Activated CD4-positive, alpha-beta T cell treated with anti-CD3 and anti-CD28 coated beads, Interleukin-2, Interleukin-4, amounts not matched to agents 100 ng/mL and 50 ng/mL, durations not matched to agents 16 hours and 8 hours (primary cell): ENCODE measurements at places on chromosomes 12 and 14.

GRCh38 chr12:6627616-6628015, 8.1 kb downstream of the LPAR5 start:
- DNase-seq, result peak; percentile 38

DNA sequence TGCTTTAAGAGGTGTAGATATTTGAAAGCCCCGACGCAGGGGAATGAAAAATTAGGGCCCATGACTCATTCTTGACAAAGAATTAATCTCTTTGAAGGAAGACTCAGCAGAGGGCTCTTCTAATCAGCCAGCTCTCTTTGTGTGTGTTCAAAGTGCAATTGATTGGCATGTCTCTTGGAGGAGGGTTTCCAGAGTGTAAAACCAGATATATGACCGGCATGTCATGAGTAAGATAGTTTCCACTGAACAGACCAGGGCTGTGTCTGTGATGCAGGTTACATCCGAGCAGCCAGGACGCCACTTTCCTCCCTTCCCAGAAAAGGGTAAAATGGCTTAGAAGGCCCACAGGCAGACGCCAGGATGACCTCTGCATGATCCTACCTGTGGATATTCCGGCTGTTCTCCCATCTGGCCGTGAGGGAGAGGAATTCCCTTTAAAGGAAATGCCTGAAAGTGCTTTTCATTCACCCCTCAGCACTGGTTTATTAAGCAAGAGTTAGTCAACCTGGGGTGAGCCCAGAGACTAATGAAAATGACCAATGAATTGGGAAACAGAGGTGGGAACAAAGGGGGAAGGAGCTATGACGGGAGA, 7.2 kb upstream of the KRT75 start:
- no peak for DNase-seq

DNA sequence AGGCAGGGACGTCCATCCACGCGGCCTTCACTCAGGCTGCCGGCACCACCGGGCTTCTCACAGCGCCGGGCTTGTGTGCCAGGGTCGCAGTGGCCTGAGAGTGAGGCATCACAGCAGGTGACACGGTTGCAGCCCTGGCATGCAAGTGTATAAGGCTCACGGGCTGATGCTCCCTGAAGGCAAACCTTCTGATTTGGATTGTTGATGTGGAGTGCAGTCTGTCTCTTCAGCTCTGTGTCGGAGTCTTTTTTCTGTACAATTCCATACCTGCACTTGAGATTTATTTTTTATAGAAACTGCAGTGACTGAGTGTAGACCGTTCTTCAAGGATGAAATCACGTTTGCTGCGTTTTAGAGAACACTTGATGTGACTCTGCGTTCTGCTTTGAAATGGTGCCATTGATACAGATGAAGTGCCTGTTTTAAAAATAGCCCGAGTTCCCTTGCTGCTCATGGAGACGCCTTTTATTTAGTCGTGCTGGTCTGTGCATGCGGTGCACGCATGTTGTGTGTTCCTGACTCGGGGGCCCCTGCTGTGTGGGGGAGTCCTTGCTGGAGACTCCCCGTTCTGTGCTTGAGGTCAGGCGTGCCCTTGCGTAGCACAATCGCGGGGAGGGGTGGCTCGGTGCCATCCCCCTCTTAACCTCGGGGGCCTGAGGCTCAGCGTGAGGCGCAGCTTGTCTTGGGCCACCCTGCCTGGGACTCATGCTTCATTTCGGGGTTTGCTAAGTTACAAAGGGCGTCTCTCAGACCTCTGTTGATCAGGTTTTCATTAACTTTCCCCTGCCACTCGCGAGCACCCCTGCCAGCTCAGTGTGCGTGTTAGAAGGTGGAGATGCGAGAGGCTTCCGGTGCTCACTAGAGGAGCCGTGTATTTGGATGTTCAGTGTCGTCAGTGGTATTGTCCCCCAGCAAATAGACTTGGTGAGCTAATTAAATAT, 21.6 kb upstream of the AMN start:
- no peak for DNase-seq

DNA sequence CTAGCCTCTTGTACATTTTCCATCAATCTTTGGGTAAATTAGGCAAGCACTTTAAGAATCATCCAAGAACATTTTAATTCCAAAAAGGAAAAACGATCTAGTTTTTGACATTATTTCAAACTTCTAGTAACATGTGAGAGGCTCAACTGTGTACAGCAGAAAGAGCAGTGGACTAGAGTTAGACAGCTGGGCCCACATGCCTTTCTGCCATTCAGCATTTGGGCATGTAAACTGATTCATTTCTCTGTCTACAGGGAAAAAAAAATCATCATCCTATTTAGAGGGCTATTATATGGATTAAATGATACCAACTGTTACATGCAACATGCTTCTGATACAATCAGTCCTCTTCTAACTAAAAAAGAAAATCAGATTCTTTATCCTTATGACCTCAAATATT, 17.7 kb downstream of the ATP2B1 start:
- DNase-seq, result no peak

DNA sequence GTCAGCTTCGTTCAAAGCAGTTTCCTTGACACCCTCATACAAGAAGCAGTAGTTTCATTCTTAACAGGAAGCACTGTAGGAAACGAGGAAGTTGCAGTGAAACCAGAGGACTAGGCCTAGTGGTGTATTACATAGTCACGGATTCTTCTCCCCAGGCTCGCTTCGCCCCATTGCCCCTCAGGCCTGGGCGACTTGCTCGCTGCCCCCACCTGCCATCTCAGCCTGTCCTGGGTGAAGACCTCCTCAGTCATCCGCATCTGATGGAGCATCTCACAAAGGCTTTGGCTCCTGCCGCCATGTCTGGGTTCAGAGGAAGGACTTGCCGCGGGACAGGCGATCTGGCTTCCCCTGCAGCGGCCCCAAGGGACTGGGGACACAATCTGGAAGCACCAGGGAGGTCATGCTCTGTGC, 93.5 kb downstream of the LMNTD1 start:
- DNase-seq, result no peak

- DNase-seq, result no peak
These were observed 72.7 kb downstream of the TPH2 start for GRCh38 chr12:72011374-72011773.

DNA sequence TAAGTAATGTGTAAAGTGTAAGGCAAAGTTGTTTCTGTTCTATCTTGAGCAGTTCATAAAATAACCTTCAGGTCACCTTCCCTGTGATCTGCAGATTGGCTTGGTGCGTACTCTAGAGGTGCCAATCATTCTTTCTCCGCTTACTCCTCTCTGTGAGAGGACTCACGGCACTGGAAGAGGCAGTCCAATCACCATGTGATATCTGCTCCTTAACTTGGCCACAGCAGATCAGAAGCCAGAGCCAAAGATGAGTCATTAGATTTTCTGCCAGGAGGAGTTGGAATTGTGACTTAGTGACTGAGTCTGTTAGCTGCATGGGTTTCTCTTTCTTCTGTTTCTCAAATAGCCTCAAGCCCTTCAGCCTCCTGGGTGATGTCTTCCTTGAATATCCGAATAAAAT, 165.5 kb downstream of the SLC41A2 start:
- no peak for DNase-seq

DNA sequence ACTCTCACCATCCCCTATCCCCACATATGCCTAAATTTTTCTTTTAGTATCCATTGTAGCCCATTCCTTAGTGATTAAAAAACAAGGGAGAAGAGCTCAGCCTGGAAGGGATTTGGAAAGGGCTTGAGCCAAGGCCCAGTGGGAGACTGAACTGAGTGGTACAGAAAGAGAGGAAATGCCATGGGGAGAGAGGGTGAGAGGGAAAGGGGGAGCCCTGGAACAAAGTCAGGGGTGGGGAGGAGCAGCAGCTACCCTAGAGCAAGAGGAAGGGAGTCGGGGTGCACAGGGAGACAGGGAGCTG, 2.6 kb upstream of the ATN1 start:
- DNase-seq, result no peak

GRCh38 chr14:89258728-89259273, 158.2 kb downstream of the FOXN3 start:
- DNase-seq, result no peak

- DNase-seq, result no peak
These were observed 107.0 kb downstream of the EXOC5 start for GRCh38 chr14:57161583-57162234.

DNA sequence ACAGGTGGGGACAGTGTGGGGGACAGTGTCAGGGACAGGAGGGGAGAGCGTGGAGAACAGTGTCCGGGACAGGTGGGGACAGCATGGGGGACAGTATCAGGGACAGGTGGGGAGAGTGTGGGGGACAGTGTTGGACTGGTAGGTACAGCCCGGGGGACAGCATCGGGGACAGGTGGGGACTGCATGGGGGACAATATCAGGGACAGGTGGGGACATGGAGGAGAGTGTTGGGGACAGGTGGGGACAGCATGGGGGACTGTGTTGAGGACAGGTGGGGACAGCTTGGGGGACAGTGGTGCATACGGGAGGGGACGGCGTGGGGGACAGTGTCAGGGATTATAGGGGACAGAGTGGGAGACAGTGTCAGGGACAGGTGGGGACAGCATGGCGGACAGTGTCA, 212.3 kb downstream of the TMEM121 start:
- DNase-seq, result no peak

GRCh38 chr14:51400139-51400538, 160.1 kb downstream of the TMX1 start:
- DNase-seq, result no peak

DNA sequence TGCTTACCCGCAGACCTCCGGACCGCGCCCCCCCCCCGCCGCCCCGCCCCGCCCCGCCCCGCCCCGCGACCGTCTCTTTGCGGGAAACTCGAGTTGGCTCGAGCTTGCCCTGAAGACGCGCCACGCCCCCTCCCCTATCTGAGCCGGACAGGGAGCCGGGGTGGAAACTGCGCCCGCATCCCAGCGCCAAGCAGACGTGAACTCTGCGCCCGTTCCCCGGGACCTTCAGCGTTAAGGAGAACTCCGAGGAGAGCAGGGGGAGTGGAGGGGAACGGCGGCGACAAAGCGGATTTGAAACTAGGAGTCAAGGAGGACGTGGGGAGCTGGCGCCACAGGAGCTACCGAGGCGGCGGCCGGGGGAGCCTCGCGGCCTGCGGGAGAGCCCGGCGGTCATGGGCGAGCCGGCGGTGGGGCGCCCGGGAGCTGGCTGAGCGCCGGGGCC, at the start of gene KCNK13:
TSS of gene KCNK13 (plus strand) at position 310 of the 442 bp plus-strand sequence. CDS start 212 bp downstream, outside the sequence.
- no peak for DNase-seq

- DNase-seq, result no peak
These were observed 94.9 kb downstream of the SLCO1A2 start for GRCh38 chr12:21239866-21240265.

DNA sequence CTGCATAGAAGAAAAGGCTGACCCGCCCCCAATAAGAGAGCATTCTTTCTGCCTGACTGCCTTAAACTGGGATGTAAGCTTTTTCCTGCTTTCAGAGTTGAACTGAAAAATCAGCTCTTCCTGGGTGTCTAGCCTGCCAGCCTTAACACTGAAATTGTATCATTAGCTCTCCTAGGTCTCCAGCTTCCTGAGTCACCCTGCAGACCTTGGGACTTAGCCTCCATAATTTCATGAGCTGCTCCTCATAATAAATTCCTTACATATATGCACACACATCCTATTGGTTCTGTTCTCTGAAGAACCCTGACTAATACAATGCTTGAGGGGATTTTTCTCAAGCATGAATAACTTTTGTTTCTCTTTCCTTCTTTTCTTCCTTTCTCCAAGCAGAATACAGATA, 76.4 kb upstream of the FAR2 start:
- no peak for DNase-seq
